ENCODE measurements at places on chromosomes 7 and 10.
A peak's percentile ranks its signal among the peaks of the same experiment; 100 is the strongest.

GRCh38 chr10:72794260-72794659 is 99.3 kb upstream of the OIT3 start:
- no peak for DNase-seq

DNA sequence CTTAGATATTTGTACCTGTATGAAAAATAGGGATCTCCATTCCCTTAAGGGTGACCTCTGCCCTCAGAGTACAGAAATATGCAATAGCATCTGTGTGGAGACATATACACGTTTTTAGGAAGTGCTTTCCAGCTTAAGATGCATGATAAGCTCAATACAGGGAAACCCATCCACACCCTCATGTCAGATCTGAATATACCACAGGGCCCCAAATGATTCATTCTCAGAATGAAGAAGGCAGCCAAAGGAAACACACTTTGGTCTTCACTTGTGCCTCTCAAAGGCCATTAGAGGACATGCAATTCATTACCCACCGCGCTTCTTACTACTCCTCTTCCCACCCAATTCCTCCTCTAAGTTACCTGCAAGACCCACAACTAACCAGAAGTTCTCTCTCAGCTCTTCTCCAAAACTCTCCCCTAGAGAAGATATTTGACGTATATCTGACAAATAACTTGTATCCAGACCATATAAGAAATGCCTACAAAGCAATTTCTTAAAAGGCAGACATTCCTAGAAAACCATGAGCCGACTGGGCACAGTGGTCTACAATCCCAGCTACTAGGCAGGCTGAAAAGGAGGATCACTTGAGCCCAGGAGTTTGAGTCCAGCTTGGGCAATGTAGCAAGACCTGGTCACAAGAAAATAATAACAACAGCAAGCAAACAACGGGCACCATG is 103.0 kb downstream of the OAT start:
- DNase-seq, result no peak

DNA sequence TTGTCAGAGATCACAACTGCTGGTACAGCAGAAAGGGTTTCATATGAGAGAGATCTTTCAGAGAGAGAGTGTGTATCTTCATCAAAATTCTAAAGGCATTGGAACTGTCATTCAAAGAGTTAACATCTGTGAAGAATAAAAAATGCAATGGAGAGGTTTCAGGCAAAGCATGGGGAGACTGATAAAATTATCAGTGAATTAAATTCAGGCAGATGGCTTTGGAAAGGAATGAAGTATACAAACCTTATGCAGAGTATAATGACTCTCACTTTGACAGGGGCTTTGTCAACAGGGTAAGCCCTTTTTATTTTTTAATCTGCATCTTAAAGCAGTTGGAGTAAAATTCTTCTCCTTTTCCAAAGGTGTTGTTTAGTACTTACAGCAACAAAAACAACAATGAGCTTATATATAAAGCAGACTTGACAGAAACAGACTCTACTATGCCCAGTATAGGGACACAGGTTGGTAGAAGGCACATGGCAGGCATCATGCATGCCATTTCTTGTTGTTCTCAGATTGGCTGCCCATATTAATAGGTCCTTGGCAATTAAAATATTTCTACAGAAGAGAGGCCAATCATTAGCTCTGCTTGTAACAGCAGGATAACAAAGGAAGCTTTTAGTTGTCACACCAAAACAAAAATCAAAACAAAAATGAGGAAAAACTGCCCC is 54.9 kb upstream of the NXPH1 start:
- DNase-seq, result no peak

DNA sequence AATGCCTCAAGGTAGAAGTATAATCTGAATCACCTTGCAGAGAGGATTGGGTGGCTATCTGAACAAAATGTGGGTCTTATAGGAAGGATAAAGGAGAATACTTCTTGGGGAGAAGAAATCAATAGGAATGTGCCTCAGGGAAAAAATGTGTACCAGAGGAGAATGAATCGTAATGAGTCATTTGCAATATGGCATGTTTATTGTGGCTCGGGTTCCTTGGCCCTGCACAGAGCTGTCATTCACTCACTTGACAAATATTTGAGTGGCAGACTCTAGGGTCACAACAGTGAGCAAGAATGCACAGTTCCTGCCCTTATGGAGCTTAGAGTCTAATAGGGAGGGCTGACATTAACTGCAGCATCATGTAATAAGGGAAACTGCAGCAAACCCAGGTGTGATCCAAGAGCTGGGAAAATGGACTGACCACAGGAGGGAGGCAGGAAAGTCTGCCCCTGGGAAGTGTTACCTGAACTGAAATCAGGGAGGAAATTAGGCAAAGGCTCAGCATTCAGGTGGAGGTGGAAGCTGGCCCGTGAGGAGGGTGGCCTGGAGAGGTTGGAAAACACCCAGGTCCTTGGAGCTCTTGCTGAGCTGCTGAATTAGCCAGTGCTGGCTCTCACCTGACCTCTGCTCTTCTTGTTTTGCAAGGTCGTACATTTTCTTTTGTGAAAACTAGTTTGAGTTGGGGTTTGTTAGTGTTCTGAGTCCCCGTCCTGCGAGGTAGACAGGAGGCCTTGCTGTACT is 203.9 kb downstream of the FRMD4A start:
- no peak for DNase-seq

DNA sequence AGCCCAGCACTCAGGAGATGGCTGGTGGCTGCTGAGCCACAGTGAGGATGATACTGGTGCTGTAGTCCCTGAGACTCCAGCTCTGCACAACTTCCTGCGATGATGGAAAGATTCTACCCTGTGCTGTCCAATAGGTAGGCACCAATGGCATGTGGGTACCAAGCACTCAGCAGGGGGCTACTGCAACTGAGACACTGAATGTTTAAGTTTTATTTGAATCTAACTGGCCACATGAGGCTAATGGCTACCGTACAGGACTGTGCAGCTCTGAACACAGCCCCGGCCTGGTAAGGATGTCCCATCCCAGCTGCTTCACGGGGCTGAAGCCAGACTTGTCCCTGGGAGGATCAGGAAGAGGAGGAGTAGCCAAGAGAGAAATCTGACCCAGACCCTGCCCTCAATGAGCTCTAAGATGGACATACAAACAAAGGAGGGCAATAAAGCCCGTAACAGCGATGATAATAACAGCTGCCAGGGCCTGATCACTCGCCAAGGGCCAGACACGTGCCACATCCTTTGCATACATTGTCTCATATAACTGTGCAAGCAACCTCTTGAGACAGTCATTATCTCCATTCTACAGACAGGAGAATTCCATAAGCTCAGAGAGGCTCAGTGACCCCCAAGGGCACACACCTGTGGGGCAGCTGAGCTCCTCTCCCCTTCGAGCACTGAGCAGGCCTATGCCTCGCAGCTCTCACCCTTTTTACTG is 3.8 kb downstream of the GPRIN2 start:
- no peak for DNase-seq

GRCh38 chr7:86282014-86282682 is 361.6 kb upstream of the GRM3 start:
- DNase-seq, result no peak

- DNase-seq, result no peak
These were observed 664 bp downstream of the FMC1 start for GRCh38 chr7:139341776-139342226.

DNA sequence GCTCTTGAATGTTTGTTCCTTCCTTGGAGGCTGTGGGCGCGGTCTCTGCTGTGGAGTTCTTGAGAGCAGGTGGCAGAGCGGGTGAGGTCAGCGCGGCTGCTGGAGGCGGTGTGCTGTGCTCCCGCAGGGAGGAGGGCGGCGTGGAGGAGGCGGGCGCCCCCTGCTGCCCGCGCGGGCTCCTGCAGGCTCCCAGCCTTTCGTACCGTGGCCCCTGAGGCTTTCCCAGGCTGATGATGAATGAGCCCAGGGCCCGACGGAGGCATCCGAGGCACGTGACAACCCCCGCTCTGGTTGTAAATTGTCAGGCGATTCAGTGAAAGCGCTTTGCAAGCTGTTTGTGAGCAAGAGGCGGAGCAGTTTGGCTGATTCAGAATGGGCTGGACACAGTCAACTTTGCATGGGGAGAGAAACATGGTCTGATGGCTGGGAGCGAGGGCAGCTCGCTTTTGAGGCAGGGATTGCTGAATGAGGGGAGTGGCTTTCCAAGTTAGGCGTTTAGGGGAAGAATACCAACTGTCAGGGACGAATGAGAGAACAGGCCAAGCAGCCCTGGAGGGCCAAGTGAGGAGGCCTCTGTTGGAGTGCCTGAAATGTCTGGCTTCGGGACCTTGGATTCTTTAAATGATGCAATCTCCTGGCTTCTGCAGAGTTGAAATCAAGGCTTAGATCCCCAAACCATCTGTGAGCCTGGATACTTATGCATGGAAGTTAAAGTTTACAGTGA is 46.6 kb downstream of the CDHR3 start:
- peak; percentile 76 for DNase-seq

GRCh38 chr7:37006764-37007163 is 282.5 kb upstream of the AOAH start:
- no peak for DNase-seq

- DNase-seq, result no peak
These were observed 67.5 kb downstream of the MKI67 start for GRCh38 chr10:128058750-128059134.

GRCh38 chr7:14377646-14378266 is 388.3 kb upstream of the ETV1 start:
- no peak for DNase-seq

- DNase-seq, result no peak
These were observed 2.2 kb upstream of the LHPP start for GRCh38 chr10:124459395-124459794.

- no peak for DNase-seq
These were observed 81.1 kb downstream of the NOC3L start for GRCh38 chr10:94281654-94282053.

GRCh38 chr10:8449909-8450308 is 395.4 kb downstream of the GATA3 start:
- DNase-seq, result no peak

GRCh38 chr7:137625197-137625596 is 221.6 kb downstream of the DGKI start:
- no peak for DNase-seq

DNA sequence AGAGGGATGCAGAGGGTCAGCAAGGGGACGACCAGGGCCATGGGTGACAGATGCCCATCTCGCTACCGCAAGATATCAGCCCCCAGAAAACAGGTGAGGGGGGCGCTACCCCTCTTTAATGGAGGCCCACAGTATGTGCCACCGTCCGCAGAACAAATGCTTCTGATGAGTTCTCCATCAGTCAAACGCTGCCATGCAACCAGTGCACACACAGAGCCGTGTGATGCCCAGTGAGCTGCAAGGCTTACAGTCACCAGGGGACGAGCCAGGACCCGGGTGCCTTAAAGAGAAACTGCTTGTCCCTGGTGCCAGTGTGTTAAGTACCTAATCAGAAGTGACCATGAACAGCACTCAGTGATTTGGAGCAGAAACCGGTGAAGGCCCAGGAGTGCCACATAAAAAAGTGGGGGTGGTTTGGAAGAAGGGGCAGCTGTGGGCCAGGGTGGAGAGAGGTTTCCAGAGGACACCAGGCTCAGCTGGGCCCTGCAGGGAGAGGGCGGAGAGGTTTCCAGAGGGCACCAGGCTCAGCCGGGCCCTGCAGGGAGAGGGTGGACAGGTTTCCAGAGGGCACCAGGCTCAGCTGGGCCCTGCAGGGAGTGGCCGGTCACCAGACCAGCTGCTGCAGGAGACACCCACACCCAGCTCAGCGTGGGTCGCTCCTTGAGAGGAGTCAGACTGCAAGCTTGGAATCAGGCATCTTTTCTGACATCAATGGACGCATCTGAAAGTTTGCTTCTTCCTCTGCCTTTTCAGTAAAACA is 50.9 kb downstream of the TCERG1L start:
- no peak for DNase-seq

DNA sequence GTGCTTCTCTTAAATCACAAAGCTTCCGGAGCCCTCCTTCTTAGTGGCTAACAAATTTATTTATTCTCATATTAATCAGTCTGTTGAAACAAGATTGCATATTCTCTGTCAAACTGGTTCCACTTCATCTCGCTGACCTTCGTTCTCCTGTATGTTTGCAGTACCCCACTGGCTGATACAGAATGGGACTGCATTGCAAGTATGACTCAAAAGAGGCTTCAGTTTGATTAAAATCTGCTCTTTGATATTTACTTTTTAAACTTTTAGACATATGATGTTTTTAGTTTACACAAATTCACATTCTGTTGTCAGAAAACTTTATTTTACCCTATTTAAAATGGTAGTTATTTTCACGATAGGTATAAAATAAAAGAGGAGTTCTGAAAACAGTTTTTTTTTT is 14.3 kb upstream of the ARHGAP12 start:
- no peak for DNase-seq

GRCh38 chr10:49611816-49612512 is 1.9 kb downstream of the SLC18A3 start:
- DNase-seq, result no peak

DNA sequence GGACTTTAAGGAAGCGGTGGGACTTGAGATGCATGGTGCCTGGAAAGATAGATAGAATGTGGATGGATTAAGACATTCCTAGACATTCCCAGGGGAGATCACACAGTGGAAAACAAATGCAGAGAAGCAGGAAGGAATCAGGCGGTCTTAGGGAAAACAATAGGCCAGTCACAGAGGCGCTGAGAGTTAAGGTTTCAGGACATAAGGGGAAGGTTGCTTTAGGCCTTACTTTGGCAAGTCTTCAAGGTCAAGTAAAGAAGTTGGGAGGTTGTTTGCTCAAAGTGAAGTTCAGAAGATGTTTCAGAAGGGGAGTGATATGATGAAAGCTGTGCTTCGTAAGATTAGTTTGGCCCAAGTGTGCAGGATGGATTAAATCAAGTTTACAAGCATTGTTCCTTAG is 109.4 kb downstream of the SUGCT start:
- no peak for DNase-seq

DNA sequence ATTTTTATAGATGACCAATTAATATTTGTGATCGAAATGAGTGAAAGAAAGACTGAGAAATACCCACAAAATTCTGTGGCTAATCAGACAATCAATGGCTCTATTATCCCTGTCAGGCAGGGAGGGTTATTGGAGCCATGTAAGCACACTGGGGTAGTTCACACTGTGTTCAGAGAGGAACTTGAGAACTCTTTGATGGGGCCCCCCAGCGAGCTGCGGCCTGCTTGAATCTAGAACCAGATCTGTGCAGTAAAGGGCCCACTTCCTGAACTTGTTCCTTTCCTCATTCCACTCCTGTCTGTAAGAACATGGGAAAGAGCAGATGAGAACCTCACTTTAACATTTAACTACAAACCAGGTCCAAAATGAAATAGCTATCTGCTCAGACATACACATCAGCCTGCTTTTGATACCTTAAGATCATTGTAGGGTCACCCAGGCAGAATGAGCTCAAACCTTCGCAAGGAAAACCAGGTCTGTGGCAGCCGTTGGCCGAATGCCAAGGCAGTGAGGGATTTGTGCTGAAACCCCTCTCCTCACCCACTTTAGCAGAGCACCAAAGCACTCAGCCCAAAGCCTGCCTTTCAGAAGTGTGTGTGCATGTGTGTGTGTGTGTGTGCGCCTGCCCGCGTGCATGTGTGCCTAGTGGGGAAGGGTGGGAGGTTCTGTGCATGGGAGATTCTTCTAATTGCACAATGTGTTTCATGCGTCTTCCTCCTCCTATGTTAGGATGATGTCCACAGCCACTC is 365.6 kb upstream of the MGMT start:
- DNase-seq, result no peak

- no peak for DNase-seq
These were observed 88.4 kb downstream of the KIAA1549 start for GRCh38 chr7:138892812-138893211.
